ENCODE measurements at places on chromosomes 4 and X. TPM values are rescaled to one million over a fixed set of nuclear protein-coding genes. Genes with fewer than 3 reads are reported as not detected.

Gene USP51
- total RNA-seq: 0.37 TPM

Gene CLNK
- not detected for total RNA-seq

Gene RNF128
- total RNA-seq: 0.06 TPM

Gene CLDN34
- total RNA-seq: not detected

Gene APELA
- total RNA-seq: not detected

Gene FATE1
- 0.17 TPM for total RNA-seq

Gene JCHAIN
- total RNA-seq: 0.24 TPM

Gene GLRB
- total RNA-seq: 1.00 TPM

Gene PNMA3
- 0.22 TPM for total RNA-seq

Gene SPANXA2
- not detected for total RNA-seq

Gene BTK
- total RNA-seq: 0.11 TPM

Gene SOX3
- total RNA-seq: not detected

Gene PPP1R3F
- 3.1 TPM for total RNA-seq

Gene SPARCL1
- total RNA-seq: not detected

Gene NXF2B
- total RNA-seq: not detected

Gene LRP2BP
- total RNA-seq: 0.08 TPM

Gene LDB2
- not detected for total RNA-seq
